ENCODE measurements at places on chromosomes 11 and 22.

- no peak for DNase-seq
Measured at GRCh38 chr11:83174008-83174407, 17.1 kb downstream of the PCF11 start.

DNA sequence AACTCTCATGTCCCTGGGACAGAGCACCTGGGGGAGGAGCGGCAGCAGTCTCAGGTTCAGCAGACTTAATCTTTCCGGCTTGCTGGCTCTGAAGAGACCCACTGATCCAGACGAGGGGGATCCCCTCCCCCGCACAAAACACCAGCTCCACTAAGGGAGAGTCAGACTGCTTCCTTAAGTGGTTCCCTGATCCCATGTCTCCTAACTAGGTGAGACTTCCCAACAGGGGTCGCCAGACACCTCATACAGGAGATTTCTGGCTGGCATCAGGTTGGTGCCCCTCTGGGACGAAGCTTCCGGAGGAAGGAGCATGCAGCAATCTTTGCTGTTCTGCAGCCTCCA is 157.2 kb upstream of the TMEM45B start:
- DNase-seq = no peak

GRCh38 chr22:32917577-32918354 is 116.3 kb downstream of the TIMP3 start:
- DNase-seq = no peak

GRCh38 chr11:111635706-111636045 is 33.4 kb downstream of the SIK2 start:
- DNase-seq = no peak

Data from activated CD4-positive, alpha-beta memory T cell treated with anti-CD3 and anti-CD28 coated beads, Interleukin-2, amount 10 ng/mL, durations not matched to agents 7 days and 5 days (primary cell).